ENCODE measurements at places on chromosomes 5 and 9.

GRCh38 chr9:71783120-71783523 lies 14.8 kb upstream of the CEMIP2 start:
- DNase-seq, result no peak

GRCh38 chr5:151523335-151523734 lies 67.8 kb downstream of the FAT2 start:
- peak; percentile 67 for DNase-seq

DNA sequence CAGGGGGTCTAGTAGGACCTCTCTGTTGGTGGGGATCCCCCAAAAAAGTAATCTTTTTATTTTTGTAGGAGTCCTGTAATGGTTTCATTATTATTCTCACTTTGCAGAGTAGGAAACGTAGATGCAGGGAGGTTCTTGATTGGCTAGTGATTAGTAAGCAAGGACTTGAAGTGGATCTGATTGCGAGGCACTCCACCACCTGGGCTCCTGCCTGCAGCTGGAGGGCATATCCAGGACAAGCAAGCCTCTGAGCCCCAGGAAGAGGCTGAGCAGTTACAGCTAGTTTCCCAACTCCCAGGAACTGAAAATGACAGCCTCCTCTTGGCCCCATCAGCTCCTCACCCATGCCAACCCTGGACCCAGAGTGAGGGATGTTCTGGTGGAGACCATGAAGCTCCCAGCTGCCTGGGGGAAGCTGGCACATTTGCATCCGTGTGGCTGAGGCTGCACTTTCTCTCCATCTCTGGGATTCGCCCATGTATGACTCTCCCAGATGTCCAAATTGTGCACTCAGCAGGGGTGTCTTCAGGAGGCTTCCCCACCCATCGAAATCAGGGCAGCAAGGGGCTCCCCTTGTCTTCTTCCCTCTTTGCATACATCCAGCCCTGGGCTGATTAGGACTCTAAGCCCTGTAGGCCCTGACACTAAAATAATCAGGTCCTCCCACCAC lies 10.2 kb downstream of the KCNIP1 start:
- DNase-seq, result no peak

DNA sequence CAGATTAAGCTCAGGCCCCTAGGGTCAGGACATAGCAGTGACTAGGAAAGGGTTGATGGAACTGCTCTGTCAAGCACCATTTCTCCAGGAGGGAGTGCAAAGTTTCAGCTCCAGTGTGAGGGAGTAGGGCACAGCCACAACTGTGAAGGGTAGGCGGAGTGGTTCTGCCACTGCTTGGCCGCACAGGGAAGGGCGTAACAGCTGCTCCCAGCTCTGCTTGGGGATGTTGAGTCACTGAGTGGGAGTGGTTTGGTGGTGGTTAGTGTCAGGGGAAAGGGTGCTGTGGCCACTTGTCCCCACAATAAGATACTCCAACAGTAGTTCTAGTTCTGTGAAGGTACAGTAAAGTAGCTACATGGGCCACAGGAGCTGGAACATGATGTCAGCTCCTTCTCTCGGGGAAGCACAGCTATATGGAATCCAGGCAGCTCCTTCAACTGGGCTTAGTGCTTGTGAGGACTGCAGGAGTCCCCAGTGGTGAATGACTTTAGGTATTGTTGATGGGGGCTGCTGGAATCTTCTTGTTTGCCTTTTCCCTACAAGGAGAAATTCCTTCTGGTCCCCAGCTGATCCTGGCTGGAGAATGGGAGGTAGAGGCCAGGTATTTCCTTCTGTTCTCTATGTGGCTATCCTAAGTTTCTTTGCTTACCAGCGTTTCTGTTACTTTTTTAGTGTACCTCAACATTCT lies 314.5 kb downstream of the SPATA31D1 start:
- DNase-seq, result no peak

DNA sequence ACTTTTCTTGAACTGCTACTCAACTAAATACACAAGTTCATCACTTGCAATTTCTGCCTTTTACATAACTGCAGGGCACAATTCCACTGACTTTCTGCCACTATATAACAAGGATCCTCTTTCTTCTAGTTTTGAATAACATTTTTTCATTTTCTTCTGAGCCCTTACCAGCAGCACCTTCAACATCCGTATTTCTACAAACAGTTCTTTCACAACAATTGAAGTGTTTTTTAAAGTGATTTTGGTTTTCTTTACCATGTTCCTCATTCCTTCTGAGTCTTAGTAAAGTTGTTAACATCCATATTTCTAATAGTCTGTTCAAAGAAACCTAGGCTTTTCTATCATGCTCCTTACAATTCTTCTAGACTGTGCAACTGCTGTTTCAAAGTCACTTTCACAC lies 127.2 kb upstream of the PITX1 start:
- DNase-seq, result no peak

DNA sequence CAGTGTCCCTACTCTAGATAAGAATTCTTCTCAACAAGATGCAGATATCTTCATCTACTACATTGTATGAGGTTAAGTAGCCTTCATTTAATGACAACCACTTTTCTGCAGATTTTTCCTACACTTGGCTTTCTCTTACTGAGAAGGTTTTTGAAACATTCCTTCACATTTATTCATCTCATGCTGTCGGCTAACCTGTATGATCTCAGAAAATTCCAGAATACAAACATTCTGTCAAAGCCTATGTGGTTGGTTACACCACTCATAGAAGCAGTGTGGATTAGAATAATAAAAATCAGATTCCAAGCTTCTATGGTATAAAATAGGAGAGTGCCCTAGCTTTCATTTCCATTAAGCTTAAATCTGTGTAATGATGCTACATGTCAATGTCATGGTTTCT lies 39.4 kb upstream of the ERCC6L2 start:
- no peak for DNase-seq

GRCh38 chr9:108618906-108619550 lies 236.8 kb downstream of the ACTL7B start:
- DNase-seq, result no peak

DNA sequence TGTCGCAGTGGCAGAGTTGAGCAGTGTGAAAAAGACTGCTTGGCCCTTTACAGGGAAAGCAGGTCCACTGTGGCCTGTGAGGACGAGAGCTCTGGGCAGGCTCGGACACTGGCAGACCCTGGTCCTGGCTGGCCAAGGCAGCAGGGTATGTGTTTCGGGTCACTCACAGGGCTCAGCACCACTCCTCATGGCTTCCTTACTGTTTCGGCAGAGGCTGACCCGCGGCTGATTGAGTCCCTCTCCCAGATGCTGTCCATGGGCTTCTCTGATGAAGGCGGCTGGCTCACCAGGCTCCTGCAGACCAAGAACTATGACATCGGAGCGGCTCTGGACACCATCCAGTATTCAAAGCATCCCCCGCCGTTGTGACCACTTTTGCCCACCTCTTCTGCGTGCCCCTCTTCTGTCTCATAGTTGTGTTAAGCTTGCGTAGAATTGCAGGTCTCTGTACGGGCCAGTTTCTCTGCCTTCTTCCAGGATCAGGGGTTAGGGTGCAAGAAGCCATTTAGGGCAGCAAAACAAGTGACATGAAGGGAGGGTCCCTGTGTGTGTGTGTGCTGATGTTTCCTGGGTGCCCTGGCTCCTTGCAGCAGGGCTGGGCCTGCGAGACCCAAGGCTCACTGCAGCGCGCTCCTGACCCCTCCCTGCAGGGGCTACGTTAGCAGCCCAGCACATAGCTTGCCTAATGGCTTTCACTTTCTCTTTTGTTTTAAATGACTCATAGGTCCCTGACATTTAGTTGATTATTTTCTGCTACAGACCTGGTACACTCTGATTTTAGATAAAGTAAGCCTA lies 15.7 kb downstream of the SQSTM1 start:
- peak; percentile 21 for DNase-seq

Measured in Kasumi-1 (cell line).